ENCODE measurements at places on chromosomes 7 and 10.

GRCh38 chr7:138900035-138900828 is 81.0 kb downstream of the KIAA1549 start:
- no peak for DNase-seq

DNA sequence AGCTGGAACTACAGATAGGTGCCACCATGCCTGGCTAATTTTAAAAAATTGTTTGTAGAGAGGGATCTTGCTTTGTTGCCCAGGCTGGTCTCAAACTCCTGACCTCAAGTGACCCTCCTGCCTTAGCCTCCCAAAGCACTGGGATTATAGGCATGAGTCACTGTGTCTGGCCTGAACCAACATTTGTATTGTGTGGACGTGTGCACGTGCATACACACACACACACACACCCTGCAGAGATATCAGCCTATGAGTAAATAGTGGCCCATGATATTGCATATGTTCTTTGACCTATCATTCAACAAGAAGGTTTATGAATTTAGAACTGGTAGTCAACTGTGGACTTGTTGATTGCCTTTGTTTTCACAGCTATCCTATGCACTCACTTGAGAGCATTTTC is 161.6 kb downstream of the BAMBI start:
- DNase-seq, result no peak

DNA sequence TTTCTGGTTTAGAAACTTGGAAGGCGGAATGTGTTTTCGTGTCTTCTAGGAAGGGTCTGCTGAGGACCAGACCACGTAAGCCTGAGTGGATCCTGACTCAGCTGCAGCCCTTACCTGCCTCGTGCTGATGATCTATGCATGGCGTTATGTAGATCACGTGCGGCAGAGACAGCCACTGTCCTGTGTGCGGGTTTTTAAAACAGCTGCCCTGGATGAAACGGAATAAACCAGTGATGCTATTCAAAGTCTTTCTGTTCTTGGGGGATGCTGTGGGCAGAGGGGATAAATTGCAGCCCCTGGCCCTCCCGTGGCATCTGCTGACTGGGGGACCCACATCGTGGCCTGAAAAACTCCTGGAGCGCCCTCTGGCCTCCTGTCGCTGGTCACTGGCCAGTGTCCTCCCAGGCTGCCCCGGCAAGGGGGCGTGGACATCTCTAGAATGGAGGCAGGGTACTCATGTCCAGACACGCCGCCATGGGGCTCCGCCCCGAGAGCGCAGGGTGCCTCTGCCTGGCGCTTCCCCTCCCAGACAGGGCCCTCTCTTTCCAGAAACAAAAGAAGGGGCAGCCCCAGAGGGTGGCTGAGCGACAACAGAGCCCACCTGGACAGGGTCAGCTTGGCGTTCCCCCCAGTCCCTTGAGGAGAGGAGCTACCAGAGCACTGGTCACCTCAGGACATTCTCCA is 13.2 kb downstream of the ALKBH4 start:
- peak; percentile 61 for DNase-seq

DNA sequence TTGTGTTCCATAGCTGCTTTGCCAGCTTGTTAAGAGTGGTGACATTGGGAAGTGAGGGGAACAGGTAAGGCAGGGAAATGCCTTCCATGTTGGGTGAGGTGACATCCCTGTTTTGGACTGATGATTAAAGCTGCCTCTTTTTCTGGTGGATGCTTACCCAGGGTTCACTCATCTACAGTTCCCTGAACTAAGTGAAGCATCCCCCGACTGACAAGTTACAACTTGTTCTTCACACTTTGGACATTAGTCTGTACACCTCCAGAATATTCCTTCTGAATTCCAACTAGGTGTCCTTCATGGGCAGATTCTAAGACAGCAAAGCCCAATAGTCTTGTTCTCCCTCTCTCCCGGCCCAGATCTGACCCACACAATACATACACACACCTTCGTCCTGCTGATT is 63.4 kb downstream of the HDAC9 start:
- DNase-seq, result peak; percentile 67

DNA sequence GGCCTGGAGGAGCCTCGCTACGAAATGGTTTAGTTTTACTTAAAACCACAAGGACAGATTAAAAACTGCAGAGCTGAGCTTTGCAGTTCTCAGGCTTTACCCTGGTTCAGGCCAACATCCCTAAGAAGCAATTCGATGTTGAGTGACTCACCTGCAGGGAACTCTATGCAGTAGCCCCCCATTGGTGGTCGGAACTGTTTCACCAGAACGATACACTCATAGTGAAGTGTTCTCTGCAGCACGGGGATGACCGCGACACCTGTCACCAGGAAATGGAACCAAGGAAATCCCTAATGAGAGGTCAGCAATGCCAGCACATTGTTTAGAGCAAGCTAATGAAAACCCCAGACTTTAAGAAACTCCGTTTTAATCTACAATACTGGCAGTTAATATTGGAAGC is 18.0 kb downstream of the NUDT5 start:
- DNase-seq, result peak; percentile 30

Measured in epithelial cell of esophagus (primary cell).